Lower leg skin (tissue), 4 donors: ENCODE measurements at places on chromosomes 6 and 20. TPM values are rescaled to one million over a fixed set of nuclear protein-coding genes. Genes with fewer than 3 reads are reported as not detected.

Gene COMMD7
- 17.3 TPM for total RNA-seq

Gene TFAP2B
- 6.8 TPM for total RNA-seq

DNA sequence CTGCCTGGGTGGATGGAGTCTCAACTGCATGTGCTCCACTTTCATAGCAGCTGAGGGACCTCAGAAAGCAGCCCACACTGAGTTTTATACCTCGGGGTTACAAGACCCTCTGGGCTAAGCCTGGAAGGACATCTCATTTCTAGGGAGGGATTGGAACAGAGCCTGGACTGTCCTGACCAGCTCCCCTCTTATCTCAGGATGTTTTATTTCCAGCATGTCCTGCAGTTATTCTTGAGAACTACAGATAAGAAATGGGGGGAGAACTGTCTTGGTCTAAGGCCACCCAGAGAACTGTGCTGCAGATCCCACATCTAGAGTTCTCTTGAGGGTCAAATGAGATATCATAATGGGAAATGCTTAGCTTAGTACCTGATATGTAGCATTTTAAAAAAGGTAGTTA is 97.3 kb upstream of the CHD6 start:
- no peak for DNase-seq

Gene APMAP
- 65.1 TPM for total RNA-seq

GRCh38 chr6:90989763-90990162 is 402.9 kb upstream of the MAP3K7 start:
- DNase-seq, result no peak
